Hematopoietic multipotent progenitor cell treated with erythropoietin and hydrocortisone succinate and interleukin-3 and kit ligand, for 15 days (in vitro differentiated cells): ENCODE measurements at places on chromosomes 2 and 18.

DNA sequence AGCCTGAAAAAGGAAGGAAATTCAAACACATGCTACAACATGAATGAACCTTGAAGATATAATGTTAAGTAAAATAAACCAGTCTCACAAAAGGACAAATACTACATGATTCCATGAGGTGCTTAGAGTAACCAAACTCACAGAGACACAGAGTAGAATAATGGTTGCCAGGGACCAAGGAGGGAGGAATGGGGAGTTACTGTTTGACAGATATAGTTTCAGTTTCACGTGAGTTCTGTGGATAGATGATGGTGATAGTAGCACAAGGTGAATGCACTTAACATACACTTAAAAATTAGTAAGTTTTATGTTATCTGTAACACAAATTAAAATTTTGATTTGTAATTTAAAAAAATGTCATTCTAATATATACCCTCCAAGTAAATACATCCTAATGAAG, 106.9 kb upstream of the ACVR1C start:
- no peak for DNase-seq

DNA sequence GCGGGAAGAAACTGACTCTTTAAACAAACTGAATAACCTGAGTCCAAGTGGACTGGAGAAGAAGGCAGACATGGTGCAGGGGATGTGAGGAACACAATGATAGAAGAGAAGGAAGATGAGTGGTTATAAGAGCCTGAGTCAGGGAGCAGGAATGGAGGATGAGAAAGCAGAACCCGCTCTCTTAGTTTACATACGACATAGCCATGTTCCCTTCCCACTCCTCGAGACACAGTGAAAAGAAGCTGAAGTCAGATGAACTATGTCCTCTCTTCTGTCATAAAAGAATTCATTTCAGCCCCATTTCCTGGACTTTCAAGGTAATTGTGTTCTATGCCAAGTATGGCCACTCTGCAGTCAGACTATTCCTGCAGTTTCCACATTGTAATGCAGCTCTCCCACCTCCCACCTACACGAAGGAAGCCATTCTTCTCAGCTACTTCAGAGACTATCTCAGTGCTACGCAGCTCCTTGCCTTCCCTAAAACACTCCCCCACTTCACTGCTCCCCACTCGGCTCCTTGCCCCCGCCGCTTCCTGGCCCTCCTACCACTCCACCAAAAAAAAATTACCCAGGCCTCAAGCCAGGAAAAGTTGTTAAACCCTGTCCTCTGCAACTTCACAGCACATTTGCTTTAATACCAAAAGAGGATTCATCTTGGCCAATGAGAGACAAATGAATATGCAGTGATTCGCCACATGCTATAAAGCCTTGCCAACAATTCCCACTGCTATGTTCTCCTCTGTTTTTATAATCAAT, 323.4 kb upstream of the EPHA4 start:
- no peak for DNase-seq

DNA sequence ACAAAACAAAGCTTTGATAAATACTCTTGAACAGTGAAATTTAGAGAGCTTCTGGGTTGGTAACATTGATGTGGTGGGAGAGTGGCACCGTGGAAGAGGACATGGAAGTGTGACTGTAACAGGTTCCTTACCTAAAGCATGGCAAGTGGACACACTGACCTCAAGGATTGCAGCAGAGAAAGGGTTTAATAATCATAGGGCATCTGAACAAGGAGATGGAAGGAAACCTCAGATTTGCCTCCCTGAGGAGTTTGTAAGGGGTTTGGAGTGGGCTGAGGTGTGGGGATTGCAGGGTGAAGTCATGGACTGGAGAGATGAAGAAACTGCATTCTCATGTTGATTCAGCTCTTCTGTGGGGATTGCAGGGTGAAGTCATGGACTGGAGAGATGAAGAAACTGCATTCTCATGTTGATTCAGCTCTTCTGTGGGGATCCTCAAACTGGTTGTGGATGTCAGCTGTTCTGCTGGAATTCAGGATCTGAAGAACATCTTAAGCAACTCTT, 83.8 kb upstream of the TLK1 start:
- DNase-seq: peak; percentile 6

DNA sequence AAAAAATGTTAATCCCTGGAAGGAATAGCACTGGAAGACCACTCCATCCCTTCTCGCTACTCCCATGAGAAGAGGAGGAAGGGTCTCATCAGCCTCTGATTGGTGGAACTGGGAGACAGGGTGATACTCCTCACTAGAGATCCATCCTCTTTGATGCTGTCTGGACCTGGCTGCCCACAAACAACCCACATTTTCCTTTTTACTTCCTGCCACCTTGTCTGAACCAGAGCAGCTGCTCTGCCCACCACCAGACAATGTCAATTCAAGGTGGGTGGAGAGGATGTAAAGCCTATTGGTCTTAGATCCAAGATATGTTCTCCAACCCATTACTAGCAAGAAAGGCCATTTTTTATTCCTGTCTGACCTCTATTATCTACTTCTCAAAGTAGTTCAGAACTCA, 246.9 kb upstream of the TANK start:
- DNase-seq: no peak

DNA sequence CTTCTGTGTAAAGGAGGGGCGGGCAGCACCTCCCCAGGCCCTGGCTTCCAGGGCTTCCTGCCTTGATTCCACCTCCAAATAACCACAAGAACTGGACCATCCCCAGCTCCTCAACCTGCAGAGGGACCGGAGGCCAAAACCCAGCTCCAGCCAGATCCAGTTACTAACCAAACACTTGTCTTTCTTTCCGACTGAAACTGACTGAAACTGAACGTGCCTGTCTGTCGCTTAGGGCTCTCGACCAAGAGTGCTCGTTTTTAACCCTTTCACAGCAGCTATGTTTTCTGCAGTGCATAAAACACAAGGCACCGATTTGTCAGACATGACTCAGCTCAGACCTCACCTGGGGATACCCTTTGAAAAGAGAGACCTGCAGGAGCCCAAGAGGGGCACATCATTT, 249.9 kb upstream of the SIX2 start:
- no peak for DNase-seq

GRCh38 chr18:45667056-45667736, 51.9 kb downstream of the SLC14A2 start:
- no peak for DNase-seq

- DNase-seq: no peak
These were observed 116.7 kb upstream of the COPS8 start for GRCh38 chr2:236968880-236969534.

DNA sequence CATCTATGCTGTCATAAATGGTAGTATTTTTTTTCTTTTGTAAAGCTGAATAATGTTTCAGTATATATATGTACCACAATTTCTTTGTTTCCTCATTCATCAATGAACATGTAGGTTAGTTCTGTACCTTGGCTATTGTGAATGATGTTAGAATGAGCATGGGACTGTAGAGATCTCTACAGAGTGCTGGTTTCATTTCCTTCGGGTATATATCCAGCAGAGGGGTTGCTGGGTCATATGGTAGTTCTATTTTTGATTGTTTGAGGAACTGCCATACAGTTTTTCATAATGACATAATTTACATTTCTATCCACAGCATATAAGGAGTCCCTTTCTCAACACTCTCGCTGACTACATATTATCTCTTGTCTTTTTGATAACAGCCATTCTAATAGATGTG, 243.5 kb downstream of the CDH7 start:
- no peak for DNase-seq

DNA sequence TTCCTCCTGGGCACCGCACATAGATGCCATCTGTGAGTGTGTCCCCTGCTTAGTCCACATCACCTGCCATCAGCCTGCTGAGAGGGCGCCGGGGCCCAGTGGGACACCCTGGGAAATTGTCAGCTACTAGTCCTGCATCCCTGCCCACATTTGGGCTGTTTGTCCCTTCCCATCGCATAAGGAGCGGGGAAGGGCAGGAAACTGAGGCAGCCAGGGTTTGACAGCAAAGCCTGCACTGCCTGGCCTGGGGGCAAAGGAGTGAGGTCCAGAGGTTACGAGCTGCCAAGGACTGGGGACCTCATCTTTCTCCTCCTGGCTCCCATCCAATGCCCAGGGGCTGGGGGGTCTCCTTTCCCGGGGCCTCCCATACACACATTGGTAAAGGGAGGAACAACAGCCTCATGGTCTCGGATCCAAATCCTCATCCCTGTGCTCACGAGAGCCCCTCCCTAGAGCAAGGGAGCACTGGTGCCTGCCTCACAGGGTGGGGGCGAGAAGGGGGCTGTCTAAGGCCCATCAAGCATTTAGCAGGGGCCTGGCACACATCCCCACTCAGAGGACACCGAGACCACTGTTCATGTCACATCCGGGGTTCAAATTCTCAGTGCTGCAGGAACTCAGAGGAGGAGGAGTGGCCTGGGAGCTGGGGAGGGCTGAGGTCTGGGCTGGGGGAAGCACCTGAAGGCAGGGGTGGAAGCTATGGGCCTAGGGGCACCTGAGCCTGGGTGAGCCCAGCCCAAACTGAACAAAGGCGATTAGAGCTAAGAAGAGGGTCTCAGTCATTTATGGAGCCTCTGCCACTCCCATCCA, 113.8 kb downstream of the SMAD7 start:
- no peak for DNase-seq

GRCh38 chr2:235135990-235136561, 184.3 kb downstream of the SH3BP4 start:
- peak; percentile 33 for DNase-seq

GRCh38 chr18:28009589-28009988, 167.3 kb downstream of the CDH2 start:
- DNase-seq: no peak

DNA sequence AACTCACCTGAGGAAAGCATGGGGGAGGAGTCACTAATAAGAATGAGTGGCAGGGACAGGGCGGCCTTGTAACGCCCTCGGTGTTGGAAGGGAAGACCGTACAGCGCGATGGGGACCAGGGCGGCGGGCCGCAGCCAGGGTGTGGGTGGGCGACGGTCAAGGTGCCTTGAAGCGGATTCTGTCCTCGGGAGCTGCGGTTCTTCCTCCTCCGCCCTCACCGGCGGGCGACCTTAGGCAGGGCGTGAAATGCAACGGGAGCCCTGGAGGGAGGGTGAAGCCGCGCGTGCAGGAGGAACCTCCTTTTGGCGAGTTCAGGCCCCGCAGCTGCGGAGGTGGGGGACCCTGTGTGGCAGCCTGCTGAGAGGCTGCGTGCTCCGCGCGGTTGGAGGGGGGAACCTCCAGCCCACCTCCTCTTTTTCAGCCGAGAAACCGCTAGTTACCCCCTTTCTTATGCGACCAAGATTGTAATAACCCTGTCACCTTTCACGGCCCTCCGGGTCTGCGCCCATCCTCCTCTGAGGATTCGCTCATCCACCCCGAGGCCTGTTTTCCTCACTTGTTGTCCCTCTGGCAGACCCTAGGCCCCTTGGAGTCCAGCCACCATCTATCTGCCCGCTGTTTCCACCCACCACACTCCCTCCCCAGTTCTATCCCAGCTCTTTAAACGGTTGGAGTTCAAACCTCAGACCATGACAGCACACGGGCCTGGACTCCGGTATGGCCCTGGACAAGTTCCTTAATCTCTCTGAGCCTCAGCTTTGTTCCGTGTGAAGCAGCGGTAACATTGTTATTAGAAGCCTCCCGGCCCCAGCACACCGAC, 823 bp upstream of the RNU2-63P start:
- no peak for DNase-seq

DNA sequence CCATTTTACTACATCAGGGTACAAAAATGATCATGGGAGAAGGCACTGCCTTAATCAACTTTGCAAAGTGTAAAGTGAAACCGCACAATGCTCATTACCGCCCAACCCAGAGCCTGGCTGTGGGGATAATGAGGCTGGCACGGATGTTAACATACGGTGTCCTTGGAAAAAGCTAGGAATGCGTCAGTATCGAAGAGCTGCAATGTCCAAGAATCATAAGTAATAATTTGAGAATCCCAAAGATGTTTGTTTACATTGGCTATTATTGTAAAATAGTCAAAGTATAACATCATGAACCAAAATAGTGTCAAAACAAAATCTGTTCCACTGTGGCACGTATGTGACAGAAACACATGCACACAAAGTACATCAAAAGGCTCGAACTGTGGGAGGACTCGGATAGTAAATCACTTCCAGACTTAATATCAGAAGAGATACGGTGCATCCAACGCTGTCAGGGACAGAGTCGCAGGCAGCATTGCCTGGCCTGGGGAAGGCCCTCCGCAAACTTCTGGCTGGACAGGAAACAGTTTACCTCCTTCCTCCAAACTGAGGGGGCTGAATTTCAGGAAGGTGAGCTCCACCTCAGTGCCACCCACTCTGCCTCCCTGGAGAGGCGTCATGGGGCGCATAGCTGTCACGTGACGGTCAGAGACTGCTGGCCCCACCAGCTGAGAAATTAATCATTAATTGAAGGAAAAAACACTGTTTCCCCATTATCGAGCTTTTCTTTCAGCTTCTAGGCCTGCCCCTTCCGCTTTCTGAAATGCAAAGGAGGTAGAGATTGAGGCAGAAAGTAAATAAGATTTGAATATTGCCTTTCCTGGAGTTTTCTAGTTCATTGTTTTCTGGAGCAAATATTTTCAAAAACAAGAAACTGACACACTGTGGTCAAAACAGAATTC, 1.8 kb upstream of the ID2 start:
- peak; percentile 18 for DNase-seq

DNA sequence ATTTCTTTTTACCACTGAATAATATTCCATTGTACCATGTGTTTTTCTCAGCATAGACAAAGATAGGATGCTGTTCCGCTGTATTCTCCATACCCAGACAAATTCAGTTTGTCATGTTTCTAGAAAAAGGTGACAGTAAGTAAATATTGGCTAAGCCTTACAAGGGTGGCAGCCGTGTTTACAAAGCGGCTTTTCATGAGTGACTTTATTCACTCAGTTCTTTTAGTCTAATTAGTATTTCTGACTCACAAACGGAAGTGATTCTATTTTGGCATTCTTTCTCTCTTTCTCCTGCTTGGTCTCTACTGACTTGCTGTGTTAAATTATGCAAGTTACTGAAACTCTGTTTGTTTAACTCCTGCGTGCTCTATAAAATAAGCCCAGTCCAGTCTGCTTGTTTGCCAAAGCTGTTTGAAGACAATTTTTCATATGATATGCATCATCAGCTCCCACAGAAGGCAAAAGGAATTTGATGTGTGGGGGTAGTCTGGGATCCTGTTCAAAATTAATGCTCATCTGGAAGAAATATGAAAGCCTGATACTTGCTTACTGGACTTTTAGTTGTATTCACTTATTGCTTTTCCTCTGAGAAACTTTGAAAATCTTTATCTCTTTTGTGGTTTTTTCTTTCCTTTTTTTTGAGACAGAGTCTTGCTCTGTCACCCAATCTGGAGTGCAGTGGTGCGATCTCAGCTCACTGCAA, 2.3 kb upstream of the PLEKHH2 start:
- DNase-seq: no peak

GRCh38 chr2:146874260-146874658, 970.6 kb upstream of the ACVR2A start:
- DNase-seq: no peak

DNA sequence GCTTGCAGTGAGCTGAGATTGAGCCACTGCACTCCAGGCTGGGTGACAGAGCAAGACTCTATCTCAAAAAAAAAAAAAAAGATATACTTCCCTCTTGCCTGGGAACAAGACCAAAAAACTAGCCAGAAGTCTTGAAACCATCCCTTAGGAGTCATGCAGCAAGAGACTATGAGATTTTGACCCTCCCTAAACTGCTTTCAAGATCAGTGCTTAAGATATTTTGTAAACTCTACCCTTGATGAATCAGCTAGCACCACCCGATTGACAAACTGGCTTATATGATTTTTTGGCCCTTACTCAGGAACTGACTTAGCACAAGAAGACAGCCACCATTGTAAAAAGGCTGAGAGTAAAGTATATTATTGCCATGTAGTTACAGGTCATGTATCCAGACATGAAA, 3.8 kb downstream of the SULT1C3 start:
- no peak for DNase-seq

GRCh38 chr2:68935471-68935870, 17.2 kb downstream of the GKN2 start:
- DNase-seq: no peak

- DNase-seq: no peak
These were observed 317.6 kb upstream of the REG3G start for GRCh38 chr2:78707776-78708386.
